ENCODE measurements at places on chromosomes 5 and 9.

DNA sequence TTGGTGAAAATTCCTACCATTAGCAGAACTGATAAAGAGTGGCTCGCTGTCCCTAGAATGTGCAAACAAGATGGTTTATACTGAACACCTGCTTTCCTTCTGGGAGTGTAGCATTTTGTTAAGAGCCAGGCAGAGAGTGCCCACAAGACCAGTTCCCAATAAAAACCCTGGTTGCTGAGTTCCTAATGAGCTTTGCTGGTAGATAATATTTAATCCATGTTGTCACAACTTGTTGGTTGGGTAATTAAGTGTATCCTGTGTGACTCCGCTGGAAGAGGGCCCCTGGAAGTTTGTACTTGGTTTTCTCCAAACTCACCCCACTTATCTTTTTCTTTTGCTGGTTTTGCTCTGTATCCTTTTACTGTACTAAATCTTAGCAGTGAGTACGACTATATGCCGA is 39.5 kb upstream of the GOLGA1 start:
- no peak for DNase-seq

GRCh38 chr5:41754857-41755256 is 115.4 kb downstream of the OXCT1 start:
- no peak for DNase-seq

GRCh38 chr9:99567436-99567835 is 254.2 kb upstream of the NR4A3 start:
- DNase-seq = no peak

DNA sequence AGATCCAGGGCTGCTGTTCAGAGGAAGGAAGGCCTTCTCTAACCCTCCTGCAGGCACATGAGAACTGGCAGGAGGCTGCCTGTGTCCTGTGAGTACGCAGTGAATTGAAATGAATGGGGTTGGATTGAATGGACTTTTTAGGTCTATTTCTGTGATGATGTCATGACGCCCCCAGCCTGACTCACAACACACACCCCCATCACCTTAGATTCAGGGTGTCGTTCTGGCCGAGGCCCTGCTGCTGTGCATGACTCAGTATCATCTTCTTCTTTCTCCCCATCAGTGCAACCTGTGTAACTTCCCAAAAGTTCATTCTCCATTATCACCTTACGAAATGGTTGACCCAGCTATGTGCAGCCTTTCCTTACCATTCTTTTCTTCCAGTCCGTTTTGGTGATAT is 5.4 kb downstream of the PCAT7 start:
- DNase-seq = peak; percentile 26

GRCh38 chr9:100295240-100295639 is 57.5 kb downstream of the TEX10 start:
- no peak for DNase-seq

GRCh38 chr9:104313396-104314110 is 190.5 kb upstream of the OR13F1 start:
- DNase-seq = no peak

GRCh38 chr9:109206670-109207069 is 39.6 kb upstream of the FRRS1L start:
- DNase-seq = peak; percentile 8

DNA sequence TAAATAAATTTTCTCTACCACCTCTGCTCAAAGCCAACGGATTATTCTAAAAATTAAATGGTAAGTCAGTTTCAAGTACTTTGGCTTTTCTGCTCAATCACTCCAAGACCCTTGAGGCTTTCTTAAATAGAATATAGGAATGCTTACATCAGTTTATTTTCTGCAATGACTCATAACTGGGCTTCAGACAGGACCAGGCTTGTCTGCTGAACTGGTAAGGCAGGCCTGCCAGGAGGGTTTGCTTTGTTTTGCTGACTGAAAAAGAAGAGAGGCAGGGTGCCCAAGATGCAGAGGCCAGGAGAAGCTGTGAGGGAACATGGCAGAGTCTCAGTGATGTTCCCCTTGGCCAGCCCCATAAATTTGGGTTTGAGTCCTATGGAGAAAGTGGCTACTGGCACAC is 60.3 kb upstream of the EPB41L4A start:
- DNase-seq = no peak

GRCh38 chr9:75939536-75940111 is 49.2 kb downstream of the PCSK5 start:
- DNase-seq = no peak

- DNase-seq = no peak
These were observed 65.0 kb upstream of the SUB1 start for GRCh38 chr5:32520356-32520755.

All from stimulated activated naive CD8-positive, alpha-beta T cell treated with anti-CD3 and anti-CD28 coated beads, Interleukin-15, Interleukin-2, amounts not matched to agents 100 U/mL and 50 U/mL, for 24 hours (primary cell).